ENCODE measurements at places on chromosomes 5 and 9.

DNA sequence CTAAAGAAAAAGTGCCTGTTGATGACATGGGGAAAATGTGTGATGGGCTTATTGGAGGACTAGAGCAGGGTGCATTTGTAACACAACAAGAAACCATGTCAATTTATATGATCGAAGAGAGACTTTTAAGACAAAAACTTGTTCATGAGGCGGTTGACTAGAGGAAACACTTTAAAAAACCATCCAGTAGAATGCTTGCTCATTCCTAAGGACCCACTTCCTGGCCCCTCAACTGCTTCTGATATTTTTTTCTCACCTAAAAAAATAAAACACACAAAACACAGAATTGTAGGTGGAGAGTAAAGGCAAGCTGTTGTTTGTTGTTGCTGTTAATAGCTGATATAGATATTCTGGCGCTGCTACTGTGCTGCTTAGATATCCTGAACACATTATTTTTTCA is 50.6 kb downstream of the SPIN1 start:
- DNase-seq, result no peak

DNA sequence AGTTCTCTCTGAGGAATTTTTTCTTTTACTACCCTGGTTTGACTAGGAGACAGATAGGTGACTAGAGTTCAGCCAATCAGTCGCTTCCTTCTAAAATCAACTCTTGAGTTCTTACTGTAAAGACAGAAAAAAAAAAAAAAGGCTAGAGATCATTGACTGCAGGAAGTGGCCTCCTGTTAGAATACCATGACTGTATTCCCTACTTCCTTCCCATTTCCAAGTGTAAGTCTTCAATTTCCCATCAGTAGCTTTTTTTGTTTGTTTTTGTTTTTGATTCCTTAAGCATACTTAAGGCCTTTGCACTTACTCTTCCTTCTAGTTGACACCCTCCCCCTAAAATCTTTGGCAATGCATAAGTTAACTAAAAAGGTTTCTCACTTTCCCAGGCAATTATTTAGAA is 154.3 kb downstream of the HMHB1 start:
- no peak for DNase-seq

GRCh38 chr5:96476654-96477053 is 43.6 kb upstream of the PCSK1 start:
- no peak for DNase-seq

DNA sequence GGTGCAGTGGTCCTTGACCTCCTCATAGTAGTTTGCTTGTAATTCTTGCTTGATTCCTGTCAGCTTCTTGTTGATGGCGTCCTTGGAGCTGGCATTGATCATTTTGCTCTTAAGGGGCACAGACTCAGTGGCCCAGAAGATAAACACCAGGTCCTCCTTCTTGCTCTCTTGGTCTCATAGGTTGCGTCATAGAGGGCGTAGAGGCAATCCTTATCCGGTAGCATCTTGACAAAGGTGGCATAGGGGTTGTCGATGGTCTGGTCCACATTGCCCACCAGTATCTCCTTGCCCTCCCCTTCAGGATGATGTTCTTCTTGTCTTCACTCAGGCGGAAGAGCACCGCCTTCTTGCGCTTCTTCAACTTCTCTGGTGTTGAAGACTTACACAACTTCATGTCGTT is 19.2 kb downstream of the CCDC125 start:
- no peak for DNase-seq

- DNase-seq, result no peak
Measured at GRCh38 chr5:133430095-133430494, 182.2 kb downstream of the FSTL4 start.

DNA sequence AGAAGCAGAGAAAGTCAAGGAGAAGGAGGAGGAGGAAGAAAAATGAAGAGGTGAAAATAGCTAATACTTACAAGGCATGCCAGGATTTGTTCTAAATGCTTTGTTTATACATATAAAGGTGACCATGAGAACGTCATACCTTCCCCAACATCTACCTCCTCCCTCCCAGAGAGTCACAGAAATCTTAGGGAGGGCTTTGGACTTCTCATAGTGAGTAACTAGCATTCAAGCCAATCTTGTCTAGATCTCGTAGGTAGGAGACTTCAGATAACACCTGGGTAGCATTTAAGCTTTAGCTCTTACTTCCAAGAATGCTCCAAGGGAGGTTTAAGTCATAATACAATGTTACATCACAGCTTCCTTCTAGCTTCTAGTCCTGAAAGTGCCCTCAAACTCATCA is 36.5 kb upstream of the GPBP1 start:
- no peak for DNase-seq

DNA sequence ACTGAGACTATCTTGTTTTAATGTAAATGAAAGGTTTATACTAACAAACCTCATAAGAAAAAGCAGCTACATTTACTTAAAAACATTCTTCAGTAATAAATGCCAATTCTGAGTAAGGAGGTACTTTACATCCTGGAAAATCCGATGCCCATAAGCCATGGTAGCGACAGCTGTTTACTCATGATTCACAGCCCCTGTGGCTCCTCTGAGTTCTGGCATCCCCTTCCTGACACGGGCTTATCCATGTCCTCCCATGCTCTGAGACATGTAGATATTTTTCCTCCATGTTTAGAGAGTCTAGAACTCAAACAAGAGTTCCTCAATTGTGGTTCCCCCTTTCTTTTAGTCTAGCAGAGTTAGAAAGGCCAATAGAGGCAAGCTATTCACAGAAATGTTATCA is 63.1 kb upstream of the DEPDC1B start:
- no peak for DNase-seq

DNA sequence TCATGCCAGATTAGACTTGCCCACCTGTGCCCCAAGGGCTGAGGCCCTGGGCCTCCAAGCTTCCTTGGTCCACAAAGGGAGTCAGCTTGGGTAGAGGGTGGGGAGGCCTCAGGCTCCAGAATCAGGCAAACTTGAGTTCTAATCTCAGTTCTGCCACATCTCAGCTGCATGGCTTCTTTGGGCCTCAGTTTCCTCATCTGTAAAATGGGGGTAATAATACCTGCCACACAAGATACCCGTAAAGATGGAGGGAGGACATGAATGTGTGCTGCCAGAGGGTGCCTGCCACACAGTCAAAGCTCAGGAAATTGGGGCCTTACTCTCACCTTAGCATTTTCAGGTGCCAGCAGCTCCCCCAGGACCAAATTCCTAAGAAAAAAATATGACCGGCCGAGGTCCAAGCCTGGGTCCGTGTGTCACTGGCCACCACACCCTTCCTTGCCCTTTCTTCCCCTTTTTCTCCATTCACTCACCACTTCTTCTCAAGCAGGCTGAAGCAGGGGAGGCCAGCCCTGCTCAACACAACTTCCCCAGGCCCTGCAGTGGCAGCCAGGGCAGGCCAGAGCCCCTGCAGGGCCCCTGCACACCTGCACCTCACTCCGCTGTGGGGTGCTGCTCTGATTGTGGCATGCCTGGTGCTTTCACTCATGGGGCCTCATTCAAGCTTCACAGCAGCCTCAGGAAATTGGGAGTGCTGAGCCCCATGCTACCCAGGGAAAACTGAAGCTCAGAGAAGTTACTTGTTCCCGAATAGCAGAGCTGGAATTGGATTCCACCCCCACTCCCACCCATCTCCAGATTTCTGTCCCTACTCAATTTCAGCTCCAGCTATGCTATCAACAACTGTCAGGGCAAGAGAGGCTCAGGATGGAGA is 3.9 kb downstream of the RGS14 start:
- no peak for DNase-seq

DNA sequence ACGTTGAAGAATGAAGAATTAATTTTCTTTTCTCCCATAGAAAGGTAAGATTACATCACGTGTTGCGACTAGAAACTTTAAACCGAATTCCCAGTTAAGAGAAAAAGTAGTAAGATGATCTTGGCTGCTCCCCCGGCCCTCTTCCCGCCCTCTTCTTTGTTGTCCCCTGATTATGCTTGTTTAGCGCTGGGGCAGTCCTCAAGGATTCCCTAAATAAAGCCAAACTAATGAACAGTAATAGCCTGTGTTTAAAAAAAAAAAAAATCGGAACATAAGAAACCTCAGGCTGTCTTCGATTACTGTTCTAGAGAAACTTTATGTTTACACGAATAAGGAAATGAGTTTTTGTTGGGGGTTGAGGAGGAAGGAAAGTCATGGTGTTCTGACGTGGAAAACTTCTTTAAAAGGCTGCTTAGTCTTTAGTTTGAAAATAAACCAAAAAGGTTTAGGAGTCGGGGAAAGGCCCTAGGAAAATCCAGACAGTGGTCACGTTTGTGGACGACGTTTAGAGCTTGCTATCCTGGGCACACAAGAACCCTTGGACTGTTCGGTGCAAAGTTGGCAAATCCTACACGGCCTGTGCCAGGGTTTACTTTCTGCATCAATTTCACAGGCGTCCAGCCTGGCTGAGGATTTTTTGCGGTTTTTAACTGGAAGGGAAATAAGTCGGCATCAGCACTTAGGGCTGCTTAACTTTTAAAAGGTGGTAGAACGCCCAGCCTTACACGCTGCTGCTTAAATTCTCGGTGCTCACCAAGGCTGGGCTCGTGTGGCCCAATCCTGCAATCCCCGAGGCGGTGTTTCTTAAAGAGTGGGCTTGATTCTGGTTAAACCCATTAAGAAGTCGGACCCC is 1.1 kb upstream of the MAT2B start:
- no peak for DNase-seq

DNA sequence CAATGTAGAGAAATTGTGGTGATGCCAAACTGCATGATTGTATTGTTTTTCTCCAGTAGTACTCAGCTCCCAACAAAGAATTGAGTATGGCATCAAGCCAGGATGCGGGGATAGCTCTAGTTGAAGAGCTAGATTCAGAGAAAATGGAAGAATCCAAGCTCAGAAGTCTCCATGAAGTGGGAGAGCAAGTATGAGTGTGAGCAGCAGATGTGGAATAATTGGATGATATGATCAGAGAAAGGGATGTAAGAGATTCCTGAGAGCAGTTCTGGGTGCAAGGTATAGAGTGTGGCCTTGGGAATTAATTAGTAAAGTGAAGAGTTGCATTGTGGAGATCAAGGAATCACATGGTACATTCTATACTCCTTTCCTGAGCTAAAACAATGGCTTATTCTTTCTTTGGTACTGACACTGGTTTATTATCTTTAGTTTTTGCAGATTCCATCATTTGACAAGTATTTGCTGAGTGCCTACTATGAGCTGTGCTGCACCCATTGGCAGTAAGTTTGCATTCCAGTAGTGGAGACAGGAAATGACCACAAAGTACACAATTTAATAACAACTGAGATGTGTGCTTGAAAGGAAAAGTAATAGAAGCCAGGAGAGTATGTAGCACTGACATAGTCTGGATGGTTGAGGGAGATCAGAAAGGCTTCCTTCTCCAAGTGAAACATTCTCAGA is 177.1 kb downstream of the CPLANE1 start:
- DNase-seq, result no peak

DNA sequence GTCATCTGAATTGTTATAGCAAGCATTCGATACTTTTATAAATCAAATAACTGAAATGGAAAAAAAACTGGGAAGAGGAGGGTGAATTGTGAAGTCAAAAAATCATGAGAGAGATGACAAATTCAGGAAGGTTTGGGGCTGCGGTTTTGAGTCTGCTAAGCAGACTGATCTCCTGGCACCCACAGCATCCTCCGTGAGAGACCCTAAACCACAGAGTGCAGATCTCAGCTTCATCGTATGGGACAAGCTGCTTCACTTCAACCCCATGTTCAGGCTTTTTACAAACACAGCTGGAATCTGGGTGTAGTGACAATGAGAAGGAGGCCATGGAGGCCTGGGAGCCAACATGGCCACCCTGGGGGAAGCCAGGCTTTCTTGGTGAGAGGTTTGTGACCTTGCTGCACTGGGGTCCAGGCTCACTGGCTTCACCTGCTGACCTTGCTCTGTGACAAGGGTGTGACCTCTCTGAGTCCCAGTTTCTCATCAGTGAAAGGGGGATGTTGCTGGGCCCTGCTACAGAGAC is 19.4 kb downstream of the USP20 start:
- no peak for DNase-seq

All from NT2/D1 (cell line).